ENCODE measurements at places on chromosomes 16 and 17.

- DNase-seq: no peak
Observed at GRCh38 chr17:41683441-41684007, 5.2 kb upstream of the EIF1 start.

- no peak for DNase-seq
Observed at GRCh38 chr17:376936-377863, 24.6 kb upstream of the RPH3AL start.

- DNase-seq: no peak
Observed at GRCh38 chr16:85838876-85839585, 39.5 kb downstream of the COX4I1 start.

GRCh38 chr17:77132411-77133086 is 8.2 kb upstream of the SEC14L1 start:
- DNase-seq: no peak

- no peak for DNase-seq
Observed at GRCh38 chr16:84020353-84020752, 22.2 kb downstream of the SLC38A8 start.

GRCh38 chr17:76273445-76274111 is 8.4 kb downstream of the UBALD2 start:
- no peak for DNase-seq

DNA sequence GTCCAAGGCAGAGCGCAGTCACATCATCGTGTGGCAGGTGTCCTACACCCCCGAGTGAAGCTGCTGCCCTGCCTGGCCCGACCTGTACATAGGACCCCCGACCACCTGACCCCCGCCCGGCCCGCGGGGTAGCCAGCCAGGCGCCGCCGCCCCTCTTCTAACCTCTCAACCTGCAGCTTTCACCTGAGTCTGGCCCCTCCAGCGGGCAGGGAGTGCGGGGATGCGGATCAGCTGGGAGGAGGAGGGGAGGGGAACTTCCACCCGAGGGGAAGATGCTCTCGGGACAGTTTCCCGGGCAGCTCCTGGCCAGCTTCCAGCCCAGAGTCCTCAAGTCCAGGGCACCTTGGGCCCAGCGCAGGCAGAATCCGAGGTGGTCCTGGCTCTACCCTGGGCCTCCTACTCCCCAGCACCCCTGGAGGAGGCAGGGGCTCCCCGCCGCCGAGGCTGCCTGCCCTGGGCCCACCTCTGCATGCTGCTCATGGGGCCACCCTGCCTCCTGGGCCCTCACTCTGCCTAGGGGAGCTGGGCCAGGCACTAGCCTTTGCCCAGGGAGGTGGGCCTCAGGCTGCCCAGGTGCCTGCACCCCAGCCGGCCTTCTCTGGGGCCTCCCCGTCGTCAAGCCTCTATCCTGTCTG is 2.5 kb downstream of the NME3 start:
- no peak for DNase-seq

DNA sequence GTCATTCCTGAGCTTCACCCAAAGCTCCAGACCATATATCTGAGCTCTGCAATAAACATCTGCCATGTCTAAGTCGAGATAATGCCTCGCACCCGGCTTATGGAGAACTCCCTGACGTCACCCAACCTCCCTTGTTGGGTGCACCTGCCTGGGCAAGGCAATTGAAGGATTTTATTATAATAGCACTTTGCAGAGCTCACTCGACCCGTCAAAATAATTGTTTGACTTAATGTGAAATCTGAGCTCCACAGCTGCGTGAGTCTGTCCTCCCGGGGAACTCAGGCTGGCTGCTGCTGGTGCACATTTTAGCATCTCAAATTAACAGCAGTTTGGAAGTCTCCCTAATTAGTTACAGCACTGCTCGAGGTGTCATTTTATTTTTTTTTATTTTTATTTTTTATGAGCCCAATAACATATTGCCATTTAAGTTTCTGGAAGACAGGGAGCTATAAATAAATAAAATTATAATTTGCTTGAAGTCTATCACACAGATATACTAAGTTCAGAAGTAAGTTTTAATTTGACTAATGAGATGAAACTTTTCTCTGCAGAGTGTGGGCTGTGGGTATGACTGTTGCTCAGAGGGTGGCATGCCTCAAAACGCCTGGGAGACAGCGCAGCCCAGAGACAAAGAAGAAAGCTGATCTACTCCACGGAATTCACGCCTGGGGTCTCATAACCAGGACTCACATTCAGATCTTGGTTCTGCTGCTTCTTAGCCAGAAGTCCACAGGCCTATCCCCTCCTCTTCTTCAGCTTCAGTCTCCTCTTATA is 401.4 kb upstream of the C16orf82 start:
- no peak for DNase-seq

GRCh38 chr16:56513972-56514371 is 5.9 kb downstream of the BBS2 start:
- DNase-seq: peak; percentile 5

DNA sequence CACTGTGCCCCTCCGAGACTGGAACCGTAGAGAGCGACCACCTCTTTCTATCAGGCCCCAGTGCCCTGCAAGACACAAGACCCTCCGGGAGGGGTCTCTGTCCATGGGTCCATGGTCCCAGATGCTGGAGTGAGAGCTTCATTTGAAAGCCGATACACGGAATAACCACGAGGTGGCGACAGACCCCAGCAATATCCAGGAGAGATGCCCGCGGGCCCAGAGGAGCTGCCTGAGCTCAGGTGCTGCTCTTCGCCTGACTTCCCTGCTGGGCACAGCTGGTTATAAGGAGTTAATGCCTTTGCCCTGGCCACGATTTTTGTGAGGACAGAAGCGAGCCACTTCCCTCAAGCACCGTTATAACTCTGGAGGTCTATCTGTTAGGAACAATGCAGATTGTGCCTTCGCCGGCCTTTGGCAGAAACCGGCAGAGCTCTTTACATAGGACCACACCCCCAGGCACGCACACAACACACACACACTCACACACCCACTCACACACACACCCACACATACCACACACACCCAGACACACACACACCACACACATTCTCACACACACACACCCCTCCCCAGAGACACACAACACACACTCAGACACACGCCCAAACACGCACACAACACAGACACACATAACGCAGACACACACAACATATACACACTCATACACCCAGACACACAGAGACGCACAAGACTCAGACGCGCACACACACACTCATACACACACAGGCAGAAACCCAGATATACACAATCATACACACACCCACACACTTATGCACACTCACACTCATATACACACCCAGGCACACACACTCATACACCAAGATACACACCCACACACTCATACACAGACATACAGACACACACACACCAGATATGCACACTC is 436.4 kb downstream of the SOX9 start:
- DNase-seq: peak; percentile 53

- DNase-seq: no peak
Observed at GRCh38 chr16:51540259-51540658, 389.2 kb upstream of the SALL1 start.

- no peak for DNase-seq
Observed at GRCh38 chr16:20763461-20764232, at the start of gene ACSM3. Gene ACSM3 (plus strand): TSS chr16:20764014. CDS start chr16:20770035, 6,021 bp downstream.

GRCh38 chr17:74566132-74566753 is 1.1 kb downstream of the CD300H start:
- DNase-seq: no peak

DNA sequence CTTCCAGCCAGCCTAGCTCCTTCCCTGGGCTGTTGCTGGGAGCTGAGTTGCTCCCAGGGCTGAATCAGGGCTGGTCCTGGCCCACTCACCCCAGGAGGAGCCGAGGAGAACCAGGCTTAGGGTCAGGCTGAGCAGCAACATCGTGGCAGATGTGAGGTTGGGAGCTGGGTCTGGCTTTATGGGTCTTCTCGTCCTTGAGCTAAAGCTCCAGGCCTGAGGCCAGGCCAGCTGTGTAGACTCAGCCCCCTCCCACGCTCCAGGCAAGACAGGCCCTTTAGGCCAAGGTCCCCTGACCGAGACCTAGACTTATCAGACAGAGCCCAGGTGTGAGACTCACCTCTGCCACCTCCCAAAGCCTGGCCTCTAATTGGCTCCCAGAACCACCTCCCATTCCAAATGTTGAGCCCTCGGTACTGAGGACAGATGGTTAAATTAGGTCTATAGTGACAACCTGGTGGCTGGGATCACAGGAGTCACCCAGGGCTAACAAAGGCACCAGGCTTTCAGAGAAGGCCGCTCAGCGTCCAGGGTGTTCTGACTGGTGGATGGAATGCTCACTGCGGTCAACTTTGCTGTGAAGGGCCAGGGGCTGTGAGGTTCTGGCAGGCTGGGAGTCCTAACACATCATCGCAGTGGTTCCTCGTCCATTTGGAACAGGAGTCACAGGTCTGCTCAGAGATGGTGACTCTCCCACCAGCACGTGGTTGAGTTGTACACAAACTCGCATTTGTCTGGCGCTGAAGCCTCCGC is at the start of gene CTRL:
CTRL (minus strand) TSS at position 151 of the 750 bp plus-strand sequence; CDS start at position 141, 10 bp downstream.
- DNase-seq: no peak

- no peak for DNase-seq
Observed at GRCh38 chr16:19265380-19265930, 20.1 kb upstream of the CLEC19A start.

GRCh38 chr16:23301251-23302044 is 654 bp upstream of the SCNN1B start:
- no peak for DNase-seq

- DNase-seq: no peak
Observed at GRCh38 chr16:85662976-85663830, 25.6 kb downstream of the GINS2 start.

DNA sequence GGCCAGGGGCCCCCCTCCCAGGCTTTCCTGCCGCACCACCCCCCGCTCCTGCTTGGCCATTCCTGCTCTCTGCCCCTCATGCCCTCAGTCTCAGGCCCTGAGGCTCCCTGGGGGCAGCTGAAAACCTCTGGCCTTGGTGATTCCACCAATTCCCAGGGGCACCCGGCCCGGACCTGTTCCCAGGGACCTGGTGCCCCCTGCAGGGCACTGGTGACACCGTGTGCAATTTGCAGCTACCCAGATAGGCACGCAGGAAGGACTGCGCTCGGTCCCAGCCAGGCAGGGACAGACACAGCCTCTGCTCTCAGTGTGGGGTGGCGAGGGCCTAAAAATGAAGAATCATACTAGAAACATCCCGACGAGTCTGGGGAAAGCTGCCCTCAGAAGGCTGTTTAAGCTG is 13.4 kb downstream of the WFDC1 start:
- no peak for DNase-seq

GRCh38 chr17:42667088-42667951 is 8.2 kb downstream of the TUBG2 start:
- peak; percentile 86 for DNase-seq

DNA sequence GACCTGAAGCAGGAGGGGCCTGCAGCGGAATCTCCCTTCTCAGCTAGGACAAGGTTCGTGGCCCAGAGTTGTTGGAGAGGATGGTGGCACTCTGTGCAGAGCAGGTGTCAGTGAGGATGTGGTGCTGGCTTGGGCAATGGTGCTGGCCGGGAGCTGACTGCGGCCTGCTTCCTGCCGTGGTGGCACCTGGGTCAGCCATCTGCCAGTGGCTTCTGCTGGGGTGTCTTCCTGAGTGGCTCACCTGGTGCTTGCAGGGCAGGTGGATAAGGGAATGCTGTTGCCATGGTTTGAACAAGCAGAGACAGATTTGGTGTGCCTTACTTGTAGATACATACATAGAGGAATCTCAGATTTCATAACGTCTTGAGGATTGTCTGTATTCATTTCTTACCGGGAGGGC is 69.6 kb downstream of the SEC14L1 start:
- no peak for DNase-seq

GRCh38 chr17:33515974-33516373 is 222.9 kb upstream of the ASIC2 start:
- DNase-seq: no peak

DNA sequence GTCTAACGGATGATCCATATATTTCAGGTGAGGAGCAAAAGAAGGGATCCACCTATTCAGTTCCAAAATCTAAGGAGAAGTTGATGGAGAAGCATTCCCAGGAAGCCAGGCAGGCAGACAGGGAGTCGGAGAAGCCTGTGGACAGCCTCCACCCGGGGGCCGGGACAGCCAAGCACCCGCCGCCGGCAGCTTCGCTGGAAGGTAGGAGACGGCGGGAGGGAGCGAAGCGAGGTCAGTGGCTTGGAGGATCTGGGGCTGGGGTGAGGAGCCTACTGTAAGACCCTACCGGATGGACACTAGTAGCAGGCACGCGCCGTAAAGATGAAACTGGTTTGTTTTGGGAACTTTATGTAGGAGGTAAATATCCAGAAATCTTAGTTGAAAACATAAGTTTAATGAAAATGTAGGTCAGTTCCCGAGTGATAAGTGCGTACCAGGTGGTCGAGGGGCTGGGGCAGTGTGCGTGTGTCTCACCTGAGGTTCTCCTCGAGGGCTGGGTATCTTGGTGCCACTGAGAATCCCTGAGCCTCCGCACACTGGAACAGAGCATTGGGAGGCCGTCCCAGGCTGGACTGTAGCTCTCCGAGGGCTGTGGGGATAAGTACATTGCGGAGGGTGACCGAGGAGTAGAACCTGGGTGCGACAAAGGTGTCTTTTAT is 714 bp downstream of the SPATA33 start:
- no peak for DNase-seq

DNA sequence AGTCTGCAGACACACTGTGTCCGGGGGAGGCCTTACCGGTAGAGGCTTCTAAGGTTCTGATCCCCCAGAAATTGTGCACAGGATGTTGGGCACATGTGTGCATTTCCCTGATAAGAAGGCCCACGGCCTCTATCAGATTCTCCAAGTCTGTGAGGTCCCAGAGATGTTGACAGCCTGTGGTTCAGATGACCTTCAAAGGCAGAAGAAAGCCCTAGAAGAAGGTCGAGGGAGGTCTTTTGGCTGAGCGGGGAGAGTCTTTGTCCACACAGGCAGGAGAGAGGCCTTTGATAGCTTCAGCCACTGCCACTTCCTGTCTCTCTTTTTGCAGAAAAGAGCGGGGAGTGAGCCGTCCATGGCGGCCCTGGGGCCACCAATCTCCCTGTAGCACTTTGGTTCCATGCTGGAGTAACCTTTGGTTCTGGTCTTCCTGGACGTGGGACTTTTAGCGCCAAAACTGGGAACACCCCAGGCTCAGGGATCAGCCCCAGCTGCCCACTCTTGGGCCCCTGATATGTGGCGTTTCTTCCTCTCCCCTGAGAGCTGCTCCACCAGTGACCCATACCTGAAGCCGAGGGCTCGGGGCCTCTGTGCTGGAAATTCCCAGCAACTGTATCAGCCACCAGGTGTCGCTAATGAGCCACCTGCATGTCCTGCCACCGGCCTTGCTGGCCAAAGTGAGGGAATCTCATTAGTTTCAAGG is 28.1 kb upstream of the LGALS9 start:
- peak; percentile 62 for DNase-seq

DNA sequence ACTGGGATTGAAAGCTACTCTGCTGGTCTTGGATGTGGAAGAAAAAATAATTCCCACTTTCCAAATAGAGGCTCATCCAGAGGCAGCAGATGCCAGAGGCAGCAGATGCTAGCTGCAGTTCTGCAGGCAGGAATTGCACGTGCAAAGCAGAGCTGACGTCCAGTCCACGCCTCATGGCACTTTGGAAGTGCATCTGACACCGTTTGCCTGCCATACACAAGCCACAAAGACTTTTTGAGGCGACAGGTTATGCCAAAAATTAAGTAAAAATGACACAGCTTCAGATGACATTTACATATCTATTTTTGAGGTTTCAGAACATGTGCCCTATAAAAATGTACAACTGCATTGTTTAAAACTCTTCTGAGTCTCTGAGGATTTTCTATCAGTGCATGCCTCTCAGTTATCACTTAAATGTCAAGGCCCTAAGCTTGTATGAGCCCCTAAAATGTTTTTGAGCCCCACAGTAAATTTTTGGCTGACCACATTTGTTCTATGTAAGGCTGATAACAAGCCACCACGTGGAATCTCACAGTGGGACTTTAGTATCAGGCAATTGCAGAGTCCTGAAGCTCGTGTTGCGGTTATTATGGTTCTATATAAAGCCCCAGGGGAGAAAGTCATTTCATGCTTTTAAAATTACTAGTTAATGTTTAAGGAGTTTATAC is 239.2 kb downstream of the PRKCA start:
- no peak for DNase-seq

- DNase-seq: no peak
Observed at GRCh38 chr17:60827943-60828342, 150.3 kb downstream of the BCAS3 start.
